ENCODE measurements at places on chromosomes 6 and 20.

- DNase-seq = no peak
These were observed 55.2 kb downstream of the SCAND1 start for GRCh38 chr20:35899064-35899463.

DNA sequence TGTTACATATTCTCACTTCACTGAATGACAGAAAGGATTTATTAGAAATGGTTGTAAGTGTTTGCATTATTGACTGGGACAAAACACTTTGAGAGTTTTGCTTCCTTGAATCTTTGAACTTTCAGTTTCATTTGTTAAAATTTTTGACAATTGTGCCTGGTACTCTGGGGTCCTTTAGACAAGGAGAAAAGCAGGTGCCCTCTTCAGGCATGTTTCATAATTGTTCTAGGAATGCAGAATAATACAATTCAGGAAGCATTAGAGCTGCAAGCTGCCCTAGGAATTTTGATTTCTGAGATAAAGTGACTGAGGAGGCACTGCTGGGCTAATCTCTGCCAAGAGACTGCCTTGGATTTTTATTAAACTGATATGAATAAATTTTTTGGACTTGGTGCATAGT lies 49.7 kb downstream of the TOP1 start:
- DNase-seq = no peak

- no peak for DNase-seq
These were observed 5.5 kb downstream of the ERGIC3 start for GRCh38 chr20:35547329-35547728.

- DNase-seq = no peak
These were observed 583.3 kb downstream of the TENT5A start for GRCh38 chr6:81169166-81169565.

All from urinary bladder (tissue), 4 donors.